ENCODE measurements at places on chromosomes 4 and X. TPM values are rescaled to one million over a fixed set of nuclear protein-coding genes. Genes with fewer than 3 reads are reported as not detected.

POLA1 gene
- total RNA-seq: 11.7 TPM

PAK3 gene
- not detected for total RNA-seq

CYBB gene
- 0.10 TPM for total RNA-seq

TMEM154 gene
- 0.08 TPM for total RNA-seq

FHL1 gene
- 24.0 TPM for total RNA-seq

ADH1A gene
- total RNA-seq: not detected

F11 gene
- not detected for total RNA-seq

ARHGAP36 gene
- not detected for total RNA-seq

PPAT gene
- total RNA-seq: 22.5 TPM

UGT2B10 gene
- not detected for total RNA-seq

SYTL5 gene
- total RNA-seq: 0.28 TPM

NMU gene
- 0.74 TPM for total RNA-seq

GLRA3 gene
- total RNA-seq: not detected

CT83 gene
- total RNA-seq: not detected

HMX1 gene
- 0.16 TPM for total RNA-seq

BEX1 gene
- not detected for total RNA-seq

CORIN gene
- not detected for total RNA-seq

SUPT20HL2 gene
- total RNA-seq: not detected

HSD17B13 gene
- 0.06 TPM for total RNA-seq

CAPN6 gene
- not detected for total RNA-seq

Data from A549 treated with RU486 at 1 μM for 4 hours (cell line).